Gastrocnemius medialis (tissue), 4 donors: ENCODE measurements at places on chromosomes 2 and 18. TPM values are rescaled to one million over a fixed set of nuclear protein-coding genes. Genes with fewer than 3 reads are reported as not detected.

GRCh38 chr18:30991397-30991796 is 51.1 kb downstream of the DSC3 start:
- DNase-seq, result no peak
- H3K27ac ChIP-seq, result no peak overlapping the region
- no peaks in the 10 kb centered on the region for H3K27me3 ChIP-seq

The FARSB gene
- total RNA-seq, result 30.2 TPM

DNA sequence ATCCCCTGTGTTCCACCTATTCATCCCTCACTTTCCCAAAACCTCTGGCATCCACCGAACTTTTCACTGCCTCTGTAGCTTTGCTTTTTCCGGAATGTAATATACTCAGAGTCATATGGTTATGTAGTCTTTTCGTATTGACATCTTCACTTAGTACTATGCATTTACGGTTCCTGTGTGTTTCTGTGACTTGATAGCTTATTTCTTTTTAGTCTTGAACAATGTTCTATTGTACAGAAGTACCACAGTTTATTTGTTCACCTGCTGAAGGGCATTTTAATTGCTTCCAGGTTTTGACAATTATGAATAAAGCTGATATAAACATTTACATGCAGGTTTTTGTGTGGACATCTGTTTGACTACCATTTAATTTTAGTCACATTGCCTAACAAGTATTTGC is 154.7 kb upstream of the DOK6 start:
- no peaks in the 10 kb centered on the region for H3K4me1 ChIP-seq
- no peak for DNase-seq
- H3K4me3 ChIP-seq, result no peak overlapping the region

GRCh38 chr2:25041307-25041927 is 459 bp upstream of the EFR3B start:
- peak overlapping the region; percentile 61 for H3K27ac ChIP-seq
- peak overlapping the region; percentile 55 for H3K4me3 ChIP-seq
- no peaks in the 10 kb centered on the region for H3K36me3 ChIP-seq
- no peaks in the 10 kb centered on the region for H3K27me3 ChIP-seq

- no peaks in the 10 kb centered on the region for H3K27me3 ChIP-seq
- no peak for DNase-seq
- no peak overlapping the region for H3K4me3 ChIP-seq
- peaks cover 47% of the 10 kb centered on the region for H3K36me3 ChIP-seq
- H3K27ac ChIP-seq, result no peak overlapping the region
- H3K4me1 ChIP-seq, result no peaks in the 10 kb centered on the region
Observed at GRCh38 chr2:105296017-105296611, 33.4 kb downstream of the TGFBRAP1 start.

The MRPL19 gene
- 73.8 TPM for total RNA-seq

DNA sequence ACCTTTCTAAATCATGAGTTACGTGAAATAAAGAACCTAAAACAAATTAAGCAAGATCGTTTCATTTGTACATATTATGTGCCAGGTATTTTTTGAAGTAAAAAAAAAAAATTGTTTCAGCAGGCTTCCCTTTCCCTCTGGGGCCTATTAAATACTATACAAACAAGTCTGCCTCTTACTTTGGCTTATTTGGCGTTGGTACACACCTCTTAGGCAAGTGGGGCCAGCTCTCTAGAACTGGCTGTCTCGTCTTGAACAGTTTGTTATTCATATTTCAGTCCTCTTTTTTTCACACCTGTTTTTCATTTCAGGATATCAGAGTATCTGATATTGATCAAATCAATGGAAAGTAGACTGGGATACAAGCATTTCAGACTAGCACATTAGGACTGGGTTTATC is 27.4 kb upstream of the PPP3R1 start:
- no peak overlapping the region for H3K27ac ChIP-seq
- H3K27me3 ChIP-seq, result no peaks in the 10 kb centered on the region
- no peak for DNase-seq
- H3K36me3 ChIP-seq, result no peaks in the 10 kb centered on the region

The CD8B gene
- 2.2 TPM for total RNA-seq

DNA sequence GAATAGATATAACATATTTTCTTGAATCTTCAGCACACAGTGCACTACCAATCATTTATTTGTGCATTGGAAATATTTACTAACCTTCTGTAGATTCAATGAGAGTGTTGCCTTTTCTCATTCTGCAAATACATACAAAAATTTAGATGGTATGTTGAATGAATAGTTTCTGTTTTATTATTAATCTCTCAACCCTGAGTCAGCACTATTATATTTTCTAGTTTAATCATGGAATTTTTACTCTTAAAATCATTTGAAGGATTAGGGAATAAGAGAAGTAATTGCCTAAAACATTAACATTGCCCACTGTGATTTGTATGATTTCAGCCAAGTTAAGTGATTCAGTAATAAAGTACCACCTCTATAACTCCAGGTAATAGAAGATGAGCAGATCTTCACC is 370.2 kb upstream of the CDH7 start:
- no peaks in the 10 kb centered on the region for H3K36me3 ChIP-seq
- DNase-seq, result no peak
- no peak overlapping the region for H3K27ac ChIP-seq
- no peak overlapping the region for H3K4me3 ChIP-seq
- H3K4me1 ChIP-seq, result no peaks in the 10 kb centered on the region
- H3K27me3 ChIP-seq, result no peaks in the 10 kb centered on the region

DNA sequence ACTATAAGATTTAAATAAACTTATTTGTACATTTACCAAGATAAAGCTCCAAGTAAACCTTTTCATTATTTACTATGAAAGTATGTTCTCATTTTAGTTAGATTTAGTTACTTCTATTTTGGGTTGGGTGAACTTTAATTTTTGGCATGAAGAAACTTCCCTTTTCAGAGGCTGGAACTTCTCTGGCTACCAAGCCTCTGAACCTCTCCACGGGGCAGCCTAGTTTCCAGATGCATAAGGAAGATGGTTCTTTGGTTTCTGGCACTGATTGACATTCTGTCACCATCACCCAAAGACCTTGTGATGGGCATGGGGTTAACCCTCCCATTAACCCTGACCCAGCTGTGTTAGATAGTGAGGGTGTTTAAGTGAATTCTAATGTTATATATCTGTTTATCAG is 17.1 kb downstream of the PSD4 start:
- no peak overlapping the region for H3K27ac ChIP-seq
- no peak overlapping the region for H3K4me3 ChIP-seq
- no peak for DNase-seq
- no peaks in the 10 kb centered on the region for H3K36me3 ChIP-seq

DNA sequence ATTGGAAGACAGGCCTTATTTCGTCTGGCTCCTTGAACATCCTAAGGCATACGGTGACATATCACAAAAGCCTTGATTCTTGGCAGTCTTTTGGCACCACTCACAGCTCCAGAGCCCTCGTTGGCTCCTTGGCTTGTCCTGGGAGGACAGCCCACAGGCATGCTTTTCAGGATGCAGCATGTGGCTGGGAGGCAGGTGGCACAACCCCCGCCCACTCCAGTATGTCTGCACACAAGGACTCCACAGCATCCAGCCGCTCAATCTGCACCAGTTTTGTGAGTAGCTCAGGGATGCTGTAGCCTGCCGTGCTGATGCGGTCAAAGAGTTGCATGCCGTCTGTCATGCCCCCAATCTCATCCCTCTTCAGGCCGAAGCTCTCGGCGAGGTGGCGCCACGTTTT is 92.3 kb downstream of the EDAR start:
- H3K4me3 ChIP-seq, result no peak overlapping the region
- no peaks in the 10 kb centered on the region for H3K4me1 ChIP-seq
- H3K27ac ChIP-seq, result no peak overlapping the region
- no peaks in the 10 kb centered on the region for H3K36me3 ChIP-seq

The STARD6 gene
- total RNA-seq, result not detected

DNA sequence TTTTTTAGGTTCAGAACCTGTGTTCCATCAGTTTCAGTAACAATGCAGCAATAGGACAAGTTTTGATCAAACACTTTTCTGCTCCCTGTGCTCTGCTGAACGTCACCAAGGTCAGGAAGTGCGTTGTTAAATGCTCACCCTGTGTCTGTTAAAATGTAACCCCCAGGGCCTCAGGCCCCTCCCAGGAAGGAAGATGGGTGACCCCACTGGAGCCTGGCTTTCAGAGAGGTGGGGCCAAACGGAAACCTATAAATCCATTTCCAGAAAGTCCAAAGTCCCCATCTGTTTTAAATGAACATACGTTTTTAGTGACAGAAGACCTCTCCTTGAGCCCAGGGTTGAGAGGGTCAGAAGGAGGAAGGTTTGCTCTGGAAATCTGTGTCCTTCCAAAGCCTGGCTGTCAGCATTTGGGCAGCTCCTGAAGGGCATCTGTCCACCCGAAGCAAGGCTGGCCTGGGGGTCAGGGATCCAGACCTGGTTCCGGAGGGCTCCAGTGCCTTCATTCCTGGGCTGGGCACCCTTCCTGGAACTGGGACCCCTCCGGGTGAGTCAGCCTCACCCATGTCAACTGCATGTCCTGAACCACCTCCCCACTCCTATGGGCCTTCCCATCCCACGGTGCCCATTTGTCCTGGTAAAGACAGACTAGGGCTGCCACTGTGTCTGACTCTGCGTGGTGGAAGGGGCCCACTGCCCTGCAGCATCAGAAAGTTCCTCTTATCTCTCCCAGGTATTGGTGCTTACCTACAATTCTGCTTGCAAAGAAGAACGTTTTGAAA is 117.4 kb upstream of the COPS8 start:
- H3K4me1 ChIP-seq, result no peaks in the 10 kb centered on the region
- no peak for DNase-seq
- H3K4me3 ChIP-seq, result no peak overlapping the region
- no peaks in the 10 kb centered on the region for H3K36me3 ChIP-seq

GRCh38 chr2:85956646-85957039 is 67.9 kb upstream of the ST3GAL5 start:
- H3K36me3 ChIP-seq, result no peaks in the 10 kb centered on the region
- no peak for DNase-seq
- peaks cover 26% of the 10 kb centered on the region for H3K4me1 ChIP-seq
- H3K4me3 ChIP-seq, result no peak overlapping the region
- no peaks in the 10 kb centered on the region for H3K27me3 ChIP-seq

The MOGAT1 gene
- not detected for total RNA-seq

DNA sequence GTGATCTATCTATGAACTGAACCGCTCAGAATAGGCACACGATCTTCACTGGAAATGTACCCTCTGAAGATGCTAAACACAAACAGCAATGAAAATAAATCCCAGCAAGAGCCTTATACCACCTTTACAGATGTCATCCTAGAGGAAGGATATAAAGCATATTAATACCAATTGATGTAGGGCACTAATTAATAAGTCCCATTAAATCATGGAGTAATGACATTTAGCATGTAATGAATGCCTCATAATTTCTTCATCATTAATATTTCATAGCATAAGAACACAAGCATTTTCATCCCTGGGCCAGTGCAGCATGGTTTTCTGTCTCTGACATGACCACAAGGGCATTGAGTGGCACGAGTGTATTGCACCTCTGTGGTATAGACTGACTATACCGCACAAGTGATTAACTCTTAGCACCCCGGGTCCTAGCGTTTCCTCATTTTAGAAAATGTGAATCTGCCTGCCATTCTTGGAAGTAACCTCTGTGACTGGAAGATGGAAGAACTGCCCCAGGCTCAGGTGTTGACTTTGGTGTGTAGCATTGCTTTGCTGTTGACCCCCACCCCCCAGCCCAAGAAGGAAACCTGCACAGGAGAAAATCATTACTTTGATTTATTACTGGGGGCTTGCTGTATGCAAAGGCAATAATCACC is 1.4 kb upstream of the TMEM178A start:
- peaks cover 27% of the 10 kb centered on the region for H3K27me3 ChIP-seq
- no peak overlapping the region for H3K4me3 ChIP-seq
- DNase-seq, result no peak
- H3K27ac ChIP-seq, result no peak overlapping the region
- peaks cover 8% of the 10 kb centered on the region for H3K4me1 ChIP-seq

- H3K27ac ChIP-seq, result no peak overlapping the region
- no peaks in the 10 kb centered on the region for H3K27me3 ChIP-seq
- DNase-seq, result no peak
- H3K4me1 ChIP-seq, result no peaks in the 10 kb centered on the region
- H3K36me3 ChIP-seq, result no peaks in the 10 kb centered on the region
Observed at GRCh38 chr2:20999906-21000645, 43.8 kb downstream of the APOB start.

DNA sequence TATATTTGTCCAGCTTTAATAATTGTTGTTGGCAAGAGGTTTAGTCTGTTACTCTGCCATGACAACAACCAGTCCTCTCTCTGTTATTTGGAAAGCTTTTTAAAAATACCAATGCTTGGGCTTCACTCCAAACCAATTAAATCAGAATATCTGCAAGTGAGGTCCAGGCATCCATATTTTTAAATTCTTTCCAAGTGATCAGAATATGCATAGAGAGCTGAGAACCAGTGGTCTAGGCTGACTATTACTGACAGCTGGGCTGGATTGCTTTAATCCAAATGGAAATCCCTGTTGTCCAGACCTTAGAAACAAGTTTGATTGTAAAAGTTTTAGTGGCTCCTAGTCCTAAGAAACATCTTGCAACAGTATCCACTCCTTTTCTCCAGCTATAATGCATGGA is 1059.7 kb upstream of the ACVR2A start:
- no peak overlapping the region for H3K27ac ChIP-seq
- H3K27me3 ChIP-seq, result no peaks in the 10 kb centered on the region
- no peaks in the 10 kb centered on the region for H3K4me1 ChIP-seq
- no peak for DNase-seq

- no peaks in the 10 kb centered on the region for H3K4me1 ChIP-seq
- peaks cover 32% of the 10 kb centered on the region for H3K36me3 ChIP-seq
- H3K27ac ChIP-seq, result no peak overlapping the region
- DNase-seq, result no peak
- H3K27me3 ChIP-seq, result no peaks in the 10 kb centered on the region
Observed at GRCh38 chr2:232264081-232264480, 114.5 kb upstream of the ALPP start.

The SIX3 gene
- not detected for total RNA-seq

GRCh38 chr18:74331404-74331803 is 15.8 kb downstream of the C18orf63 start:
- H3K4me3 ChIP-seq, result no peak overlapping the region
- H3K36me3 ChIP-seq, result no peaks in the 10 kb centered on the region
- no peak overlapping the region for H3K27ac ChIP-seq
- H3K27me3 ChIP-seq, result no peaks in the 10 kb centered on the region

The RAMP1 gene
- 71.3 TPM for total RNA-seq

- peaks cover 5% of the 10 kb centered on the region for H3K4me1 ChIP-seq
- H3K27me3 ChIP-seq, result no peaks in the 10 kb centered on the region
- DNase-seq, result no peak
- no peak overlapping the region for H3K4me3 ChIP-seq
- no peak overlapping the region for H3K27ac ChIP-seq
- H3K36me3 ChIP-seq, result no peaks in the 10 kb centered on the region
Observed at GRCh38 chr2:148279216-148279615, 258.3 kb downstream of the MBD5 start.

GRCh38 chr2:1360557-1361250 is 52.6 kb upstream of the TPO start:
- H3K4me3 ChIP-seq, result no peak overlapping the region
- H3K4me1 ChIP-seq, result no peaks in the 10 kb centered on the region
- DNase-seq, result no peak
- no peaks in the 10 kb centered on the region for H3K36me3 ChIP-seq
- no peaks in the 10 kb centered on the region for H3K27me3 ChIP-seq

The SPDYA gene
- total RNA-seq, result not detected

- no peak overlapping the region for H3K4me3 ChIP-seq
- no peak overlapping the region for H3K27ac ChIP-seq
- H3K27me3 ChIP-seq, result no peaks in the 10 kb centered on the region
- DNase-seq, result no peak
- H3K4me1 ChIP-seq, result no peaks in the 10 kb centered on the region
Observed at GRCh38 chr18:12445554-12445953, 37.8 kb downstream of the PRELID3A start.
